AG20443 (cell line): ENCODE measurements at places on chromosomes 6 and 20.

DNA sequence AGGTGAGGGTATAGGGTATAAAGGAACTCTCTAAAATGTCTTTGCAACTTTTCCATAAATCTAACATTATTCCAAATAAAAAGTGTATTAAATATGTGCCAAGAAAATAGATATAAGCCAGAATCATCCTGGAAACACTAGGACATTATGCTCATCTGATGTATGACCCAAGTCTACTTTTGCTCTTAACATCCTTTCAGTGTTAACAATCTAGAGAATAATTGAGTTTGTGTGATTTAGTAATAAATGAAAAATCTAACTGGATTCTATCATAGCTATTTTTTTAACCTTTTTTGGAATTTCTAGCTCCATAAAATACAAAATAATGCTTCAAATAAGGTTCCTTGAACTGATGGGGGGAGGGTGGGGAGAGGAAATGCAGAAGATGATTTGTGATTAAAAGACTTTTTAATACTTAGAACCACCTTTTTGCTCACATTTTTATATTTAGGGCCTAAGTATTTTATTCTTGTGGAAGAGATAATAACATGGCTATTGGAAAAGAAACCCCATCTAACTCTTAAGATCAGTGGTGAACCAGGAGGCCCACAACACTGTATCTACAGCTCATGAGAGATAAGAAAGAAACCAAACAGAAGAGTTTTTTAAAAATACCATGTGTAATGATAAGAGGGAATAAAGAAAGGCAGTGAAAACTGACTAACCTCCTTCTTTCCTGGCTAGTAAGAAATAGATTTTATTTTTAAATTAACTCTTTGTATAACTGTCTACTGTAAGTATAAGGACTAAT lies 68.5 kb downstream of the PDSS2 start:
- DNase-seq, result no peak

GRCh38 chr20:53032478-53032932 lies 60.3 kb downstream of the TSHZ2 start:
- peak; percentile 86 for DNase-seq

DNA sequence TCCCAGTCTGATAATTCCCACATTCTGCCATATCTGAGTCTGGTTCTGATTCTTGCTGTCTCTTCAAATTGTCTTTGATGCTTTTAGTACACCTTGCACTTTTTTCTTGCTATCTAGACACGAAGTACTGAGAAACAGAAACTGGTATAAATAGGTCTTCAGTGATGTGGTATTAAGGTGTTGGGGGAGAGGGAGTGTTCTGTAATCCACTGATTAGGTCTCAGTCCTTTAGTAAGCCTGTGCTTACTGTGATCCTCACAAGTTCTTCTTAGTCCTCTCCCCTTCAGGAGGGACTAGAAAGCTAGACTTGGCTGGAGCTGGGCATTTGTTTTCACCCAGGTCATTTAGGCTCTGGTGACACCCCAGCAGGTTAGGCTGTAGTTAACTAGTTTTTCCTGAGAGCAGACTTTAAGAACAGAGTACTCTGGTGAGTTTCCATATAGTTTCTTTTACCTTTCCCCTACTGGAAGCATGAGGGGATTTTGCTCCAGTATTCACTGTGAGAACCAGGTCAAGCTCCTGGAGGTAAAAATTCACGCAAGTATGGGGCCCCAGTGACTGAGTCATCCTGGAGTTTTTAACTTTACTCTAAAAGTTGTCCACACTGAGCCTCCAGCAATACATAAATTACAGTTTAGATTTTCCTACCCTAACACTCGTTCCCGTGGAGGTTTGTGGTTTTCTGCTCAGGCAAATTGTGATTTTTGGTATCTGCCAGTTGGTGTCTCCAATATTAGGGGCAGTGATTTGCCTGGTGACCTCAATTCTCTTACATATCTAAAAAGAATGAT lies 154.6 kb downstream of the CDKAL1 start:
- DNase-seq, result no peak

- DNase-seq, result no peak
Observed at GRCh38 chr6:5838656-5839396, 167.9 kb downstream of the NRN1 start.

GRCh38 chr20:44083220-44083933 lies 103.6 kb downstream of the JPH2 start:
- DNase-seq, result peak; percentile 53
